ENCODE measurements at places on chromosomes 4 and X.

- DNase-seq = no peak
Observed at GRCh38 chrX:17046478-17047097, 100.1 kb downstream of the REPS2 start.

GRCh38 chr4:14138106-14138505, 510.6 kb upstream of the BOD1L1 start:
- no peak for DNase-seq

DNA sequence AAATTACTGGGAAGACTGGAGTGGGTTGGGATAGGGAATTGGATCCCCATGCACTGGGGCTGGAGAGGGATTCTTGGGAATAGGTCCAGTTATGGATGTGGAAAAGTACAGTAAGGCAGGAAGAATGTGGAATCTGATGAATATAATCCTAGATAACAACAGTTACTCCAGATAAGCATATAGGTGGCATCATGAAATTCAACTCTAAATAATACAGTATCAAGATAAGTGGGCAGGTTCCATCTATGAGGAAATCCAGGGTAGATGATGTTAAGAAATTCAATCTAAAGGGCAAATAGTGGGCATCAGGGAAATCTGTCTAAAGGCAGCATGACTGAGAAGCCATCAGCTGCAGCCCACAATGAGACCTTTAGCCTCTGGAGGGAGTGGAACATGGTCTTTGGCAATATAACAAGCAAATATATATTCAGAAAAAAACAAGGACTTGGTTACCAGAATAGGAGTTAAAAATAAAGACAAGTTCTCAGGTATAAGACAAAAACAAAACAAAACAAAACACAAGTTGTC, 1.2 kb downstream of the DTHD1 start:
- no peak for DNase-seq

DNA sequence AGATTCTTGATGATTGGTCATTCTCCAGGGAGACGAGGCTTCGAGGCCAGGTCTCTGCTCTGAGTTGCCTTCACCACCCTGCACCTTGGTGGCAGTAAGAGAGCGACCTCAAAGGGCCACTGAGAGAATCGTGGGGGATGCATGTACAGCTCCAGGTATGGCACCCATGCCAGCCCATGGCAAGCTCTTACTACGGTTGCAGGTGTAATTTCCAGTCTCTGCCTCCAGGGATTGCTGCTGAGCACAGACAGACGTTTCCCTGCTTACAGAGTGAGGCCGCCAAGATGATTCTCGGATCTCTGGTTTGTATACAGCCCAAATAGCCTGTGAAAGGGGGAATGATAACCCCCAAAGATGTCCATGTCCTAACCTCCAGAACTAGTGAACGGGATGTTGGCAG, 16.3 kb upstream of the DRD5 start:
- no peak for DNase-seq

- DNase-seq = no peak
Observed at GRCh38 chr4:93894995-93895394, 66.4 kb downstream of the ATOH1 start.

DNA sequence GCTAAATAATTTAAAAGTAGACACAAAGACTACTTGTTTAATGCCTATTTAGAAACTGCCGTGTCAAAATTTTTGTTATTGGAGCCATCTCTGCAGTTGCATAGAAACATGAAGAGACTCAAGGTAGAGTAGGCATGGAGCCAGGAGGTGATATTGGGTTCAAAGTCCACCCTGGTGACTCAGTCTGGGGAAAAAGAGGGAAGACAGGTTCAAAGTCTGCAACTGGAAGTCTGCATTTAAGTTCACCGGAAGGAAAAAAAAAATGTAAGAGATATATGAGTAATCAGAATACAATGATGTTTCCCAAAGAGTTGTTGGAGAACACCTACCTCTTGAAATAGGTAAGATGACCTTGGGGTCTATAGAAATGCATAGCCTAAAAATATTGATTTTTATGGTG, 67.4 kb upstream of the QRFPR start:
- DNase-seq = no peak

GRCh38 chrX:140949233-140949632, 53.2 kb upstream of the SPANXB1 start:
- DNase-seq = no peak

DNA sequence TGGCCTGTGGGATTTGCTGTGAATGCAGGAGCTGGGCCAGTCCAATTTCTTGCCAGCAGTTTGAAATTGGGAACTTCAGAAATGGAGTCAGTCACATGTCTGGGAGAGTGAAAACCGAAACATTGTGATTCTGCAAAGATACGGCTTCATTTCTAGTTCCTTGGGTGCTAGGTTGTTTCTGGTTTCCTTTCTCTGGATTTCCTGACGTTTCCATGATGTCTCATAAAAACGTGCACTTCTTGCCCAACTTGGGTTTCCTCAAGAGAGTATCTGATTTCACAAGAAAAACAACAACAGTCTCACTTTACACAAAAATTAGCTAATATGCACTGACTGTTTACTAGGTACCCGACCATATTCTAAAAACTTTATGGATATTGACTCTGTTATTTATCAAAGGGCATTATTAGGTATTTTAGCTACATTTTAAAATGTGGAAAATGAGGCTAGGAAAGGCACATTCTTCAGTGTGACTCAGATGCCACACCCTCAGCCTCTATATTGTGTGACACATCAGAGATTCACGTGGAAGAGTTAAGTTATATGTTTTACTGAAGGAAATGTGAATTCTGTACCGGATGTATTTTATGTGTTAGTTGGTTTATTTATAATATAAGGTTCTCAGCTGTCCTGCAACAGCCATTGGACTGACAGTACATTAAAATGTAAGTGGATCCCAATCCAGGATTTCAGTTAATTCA, 225.0 kb upstream of the PUDP start:
- DNase-seq = no peak

GRCh38 chr4:181138116-181138515, 1105.1 kb upstream of the TENM3 start:
- DNase-seq = no peak

DNA sequence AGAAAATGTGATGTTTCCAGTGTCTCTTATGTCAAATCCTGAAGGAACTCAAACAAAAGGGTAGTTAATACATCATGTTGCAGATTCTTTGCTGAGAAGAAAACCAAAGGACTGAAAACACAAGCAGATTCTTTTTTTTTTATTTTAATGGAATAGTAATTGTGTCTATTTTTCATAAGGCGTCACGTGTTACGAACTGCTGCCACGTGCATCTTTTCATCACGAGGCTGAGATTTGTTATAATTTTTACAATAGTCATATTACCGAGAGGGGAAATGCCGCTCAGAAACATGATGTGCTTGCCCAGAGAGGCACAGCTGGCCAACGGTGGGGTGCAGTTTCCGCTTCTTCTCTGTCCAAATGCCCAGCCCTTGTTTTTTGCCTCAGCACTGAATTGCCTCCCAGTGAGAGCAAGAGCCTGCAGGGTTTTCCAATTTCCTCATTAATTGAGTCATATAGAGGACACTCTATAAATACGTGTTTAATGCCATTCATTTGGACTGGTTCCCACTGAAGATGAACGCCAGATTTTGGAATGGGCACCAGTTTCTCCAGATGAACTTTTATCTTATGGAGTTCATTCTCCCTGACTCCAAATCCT, 225.3 kb downstream of the STK32B start:
- DNase-seq = no peak

GRCh38 chrX:120797188-120797851, 78.3 kb downstream of the CT47B1 start:
- DNase-seq = no peak

DNA sequence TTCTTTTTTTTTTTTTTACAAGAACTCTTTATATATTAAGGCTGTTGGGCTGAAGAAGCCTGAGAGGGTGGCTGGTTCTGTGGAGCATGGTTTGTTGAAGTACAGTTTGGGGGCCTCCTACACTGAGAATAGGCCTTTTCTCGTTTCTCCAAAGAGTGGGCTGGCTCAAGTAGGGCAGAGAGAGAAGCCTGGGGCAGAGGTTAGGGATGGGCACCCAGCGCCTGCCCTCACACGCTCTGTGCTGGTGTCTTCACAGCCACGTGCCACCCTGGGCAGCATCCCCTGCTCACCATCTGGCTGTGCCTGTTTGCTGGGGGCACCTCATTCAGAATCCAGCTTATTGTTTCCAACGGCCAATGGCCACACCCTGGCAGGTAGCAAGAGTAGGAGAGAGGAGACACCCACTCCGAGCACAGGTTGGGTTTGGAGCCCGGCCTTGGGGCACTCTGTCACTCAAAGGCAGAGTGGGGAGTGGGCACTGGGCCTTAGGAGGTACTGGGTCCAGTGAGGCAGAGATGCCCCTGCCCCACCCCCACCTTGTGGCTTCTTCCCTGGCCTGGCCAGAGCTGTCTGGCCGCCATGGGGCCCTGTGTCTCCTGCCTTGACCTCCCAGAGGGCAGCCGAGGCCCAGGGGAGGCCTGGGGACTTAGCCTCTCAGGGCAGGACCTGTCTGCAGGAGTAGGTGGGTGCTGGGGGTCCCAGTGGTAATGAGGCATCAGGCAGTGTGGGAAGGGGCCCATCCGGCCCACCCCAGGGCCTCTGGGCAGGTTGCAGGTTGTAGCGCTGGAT, 2.9 kb downstream of the MSANTD1 start:
- no peak for DNase-seq

GRCh38 chr4:3868211-3869173, 102.3 kb downstream of the ADRA2C start:
- DNase-seq = no peak

- no peak for DNase-seq
Observed at GRCh38 chr4:135177321-135177720, 975.7 kb upstream of the PABPC4L start.

GRCh38 chrX:45143455-45143854, 57.2 kb downstream of the DIPK2B start:
- no peak for DNase-seq

- DNase-seq = no peak
Observed at GRCh38 chr4:168784786-168785461, 225.1 kb downstream of the CBR4 start.

DNA sequence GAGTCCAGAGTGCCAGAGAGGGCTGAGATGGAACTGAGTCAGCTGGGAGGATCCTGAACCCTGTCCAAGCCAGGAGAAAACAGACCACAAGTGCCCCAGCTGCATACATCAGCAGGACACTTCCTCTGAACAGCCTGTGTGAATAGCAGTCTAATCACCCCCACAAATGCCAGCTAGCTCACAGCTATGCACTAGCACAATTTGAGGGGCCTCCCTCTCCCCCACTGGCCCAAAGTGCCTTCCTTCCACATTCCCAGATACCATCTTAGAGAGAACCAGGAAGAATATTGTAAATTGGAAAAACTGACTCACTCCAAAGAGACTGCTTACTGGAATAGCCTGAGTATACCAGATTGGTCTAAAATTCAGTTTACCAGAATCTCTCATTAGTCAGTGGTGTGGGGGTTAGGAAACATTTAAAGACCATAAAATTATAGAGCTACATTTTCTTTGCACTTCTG, 292.6 kb upstream of the KLF3 start:
- no peak for DNase-seq

DNA sequence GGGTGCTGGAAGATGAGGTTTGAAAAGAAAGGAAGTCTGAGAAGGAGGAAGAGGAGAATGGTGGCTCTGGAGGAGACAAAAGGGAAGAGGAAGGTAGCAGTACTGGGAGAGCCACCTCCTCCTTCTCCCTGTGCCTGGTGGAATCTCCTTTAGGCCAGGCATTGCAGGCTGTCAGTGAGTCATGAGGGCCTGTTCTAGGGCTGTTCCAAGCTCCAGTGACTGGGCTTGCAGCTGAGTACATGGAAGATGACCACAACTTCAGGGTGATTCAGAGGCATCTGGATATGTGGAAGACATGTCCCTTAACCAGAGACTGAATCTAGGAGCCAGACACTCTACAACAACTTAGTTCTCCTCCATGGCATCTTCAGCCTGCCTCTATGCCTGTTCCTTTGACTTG, 107.8 kb downstream of the EFNB1 start:
- peak; percentile 67 for DNase-seq

- DNase-seq = no peak
Observed at GRCh38 chr4:150136481-150136880, 58.2 kb downstream of the DCLK2 start.

GRCh38 chrX:110569506-110569905, 210.9 kb downstream of the RTL9 start:
- no peak for DNase-seq

DNA sequence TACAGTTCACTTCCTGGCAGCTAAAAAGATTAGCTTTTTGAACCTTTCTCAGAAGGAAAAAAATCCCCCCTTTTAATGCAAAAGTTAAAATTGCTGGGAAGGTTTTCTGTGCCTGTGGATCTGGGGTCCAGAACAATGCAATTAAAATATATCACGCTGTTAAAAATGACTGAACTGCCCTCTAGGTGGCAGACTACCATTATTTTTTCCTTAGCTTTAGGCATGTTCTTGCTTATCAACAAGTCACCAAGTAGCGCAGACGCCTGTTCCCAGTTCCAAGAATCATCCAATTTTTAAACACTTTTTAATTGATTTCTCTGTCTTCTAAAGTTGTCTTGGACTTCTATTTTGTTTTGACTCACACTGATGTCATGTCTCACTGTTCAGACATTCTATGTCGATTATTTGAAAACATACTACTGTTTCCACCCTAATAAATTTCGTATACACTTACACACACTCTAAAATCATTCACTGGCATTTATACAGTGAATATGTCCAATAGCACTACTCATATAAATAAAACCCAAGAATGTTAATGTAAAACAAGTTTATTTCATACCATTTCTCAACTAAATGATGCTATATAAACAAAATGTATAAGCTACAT, 661.6 kb downstream of the RAPGEF2 start:
- DNase-seq = no peak

DNA sequence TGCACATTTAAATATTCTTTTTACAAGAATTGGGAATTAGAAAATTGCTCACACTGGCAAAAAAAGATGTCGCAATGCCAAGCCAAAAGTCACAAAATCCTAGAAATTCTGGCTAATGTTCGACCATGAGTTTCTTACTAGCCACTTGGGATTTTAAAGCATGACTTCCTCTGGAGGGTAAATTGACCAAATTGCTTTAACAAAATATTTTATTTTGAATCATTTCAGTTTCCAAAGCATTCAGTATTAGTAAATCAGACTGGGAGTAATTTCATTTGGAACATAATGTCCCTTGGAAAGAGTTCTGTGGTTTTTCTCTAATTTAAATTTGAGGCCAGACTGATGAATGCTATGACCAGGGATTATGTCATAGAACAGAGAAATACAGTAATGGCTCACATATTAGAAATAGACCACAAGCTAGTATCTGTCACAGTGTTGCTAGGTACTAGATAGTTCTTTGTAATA, 7.6 kb upstream of the CXCL5 start:
- DNase-seq = no peak

GRCh38 chrX:531611-531936, 99.0 kb upstream of the SHOX start:
- DNase-seq = no peak

Data from ascending aorta (tissue), 2 donors.